Spleen (tissue), 13 donors: ENCODE measurements at places on chromosomes 7 and 10.

GRCh38 chr7:325051-325798 lies 35.3 kb downstream of the FOXL3 start:
- peak; percentile 41 for DNase-seq

- peak; percentile 92 for DNase-seq
These were observed 578 bp downstream of the CACUL1 start for GRCh38 chr10:118754229-118754555.

GRCh38 chr10:74337330-74338016 lies 186.5 kb downstream of the ADK start:
- no peak for DNase-seq

- no peak for DNase-seq
These were observed 231.7 kb downstream of the ELMO1 start for GRCh38 chr7:37216923-37217322.

DNA sequence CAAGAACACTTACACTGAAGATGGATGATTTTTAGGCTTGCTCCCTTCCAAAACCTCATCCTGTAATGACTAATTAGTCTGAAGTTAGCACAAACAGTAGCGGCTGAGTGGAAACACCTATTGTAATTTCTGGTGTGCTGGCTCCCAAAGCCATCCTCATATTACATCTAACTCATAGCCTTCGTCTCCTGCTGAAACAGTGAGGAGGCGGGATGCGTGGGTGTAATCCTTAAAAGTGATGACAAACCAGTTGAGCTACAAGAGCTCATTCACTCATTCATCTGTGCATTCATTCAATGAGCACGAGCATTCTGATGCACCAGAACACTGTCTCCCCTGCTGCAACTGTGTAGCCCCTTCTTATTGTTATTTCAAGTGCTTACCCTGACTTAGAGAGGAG lies 235.3 kb downstream of the CALN1 start:
- DNase-seq = no peak

GRCh38 chr7:29341156-29341555 lies 146.6 kb downstream of the CHN2 start:
- no peak for DNase-seq

GRCh38 chr10:72821606-72822005 lies 71.9 kb upstream of the OIT3 start:
- no peak for DNase-seq
